NCI-H2107 (cell line): ENCODE measurements at places on chromosomes 7 and 10.

DNA sequence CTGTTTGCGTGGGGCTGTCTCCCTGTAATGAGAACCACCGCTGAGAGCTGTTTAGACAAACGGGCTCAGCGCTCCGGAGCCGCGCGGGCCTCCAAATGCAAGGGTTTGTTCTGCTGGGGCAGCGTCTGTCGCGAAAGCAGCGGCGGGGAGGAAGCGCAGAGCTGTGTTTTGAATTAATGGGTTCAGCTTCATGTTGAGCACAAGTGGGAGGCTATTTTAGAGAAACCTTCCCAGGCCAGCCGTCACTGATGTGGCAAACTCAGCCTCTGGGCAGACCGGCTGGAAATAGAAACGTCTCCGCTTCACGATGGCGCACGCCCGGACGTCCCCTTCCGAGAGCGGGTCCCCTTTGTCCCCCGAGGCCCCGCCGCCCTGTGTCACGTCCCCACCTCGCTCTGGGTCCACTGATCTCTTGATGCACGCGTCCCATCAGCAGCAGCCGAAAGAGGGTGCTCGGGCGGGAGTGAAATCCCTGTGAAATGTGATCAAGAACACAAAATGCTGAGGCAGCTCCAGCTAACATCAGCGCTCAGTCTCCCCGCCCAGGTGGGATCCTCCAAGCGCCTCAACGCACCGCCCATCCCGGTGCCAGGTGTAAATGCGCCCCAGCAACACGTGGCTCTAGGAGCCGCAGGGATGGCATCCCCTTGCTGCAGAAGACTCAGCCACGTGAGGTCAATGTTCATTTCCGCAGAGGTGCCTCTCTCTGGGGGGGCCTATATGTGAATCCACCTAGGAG, 44.9 kb downstream of the BAMBI start:
- DNase-seq: no peak

DNA sequence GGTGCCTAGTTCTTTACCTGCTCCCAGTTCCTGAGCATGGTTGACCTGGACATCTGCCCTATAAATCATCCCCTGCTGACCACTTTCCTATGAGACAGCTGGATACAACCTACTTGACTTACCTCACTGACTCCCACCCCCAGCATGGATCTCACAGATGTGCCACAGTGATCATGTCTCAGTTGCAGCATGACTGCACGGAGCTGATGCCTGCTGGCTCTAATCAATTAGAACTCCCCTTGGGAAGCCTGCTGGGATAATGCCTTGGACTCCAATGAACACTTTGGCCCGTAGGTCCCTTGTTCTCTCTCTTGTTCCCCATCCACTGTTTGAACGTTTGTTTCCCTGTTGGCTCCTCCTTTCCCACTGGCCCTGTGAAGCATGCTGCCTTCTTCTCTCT, 271.2 kb upstream of the IGFBP3 start:
- DNase-seq: no peak

GRCh38 chr10:127964621-127965020, 57.7 kb downstream of the PTPRE start:
- DNase-seq: no peak

GRCh38 chr10:80406204-80406603, 2.1 kb upstream of the PRXL2A start:
- DNase-seq: no peak

GRCh38 chr7:156175003-156175402, 362.7 kb upstream of the SHH start:
- no peak for DNase-seq

DNA sequence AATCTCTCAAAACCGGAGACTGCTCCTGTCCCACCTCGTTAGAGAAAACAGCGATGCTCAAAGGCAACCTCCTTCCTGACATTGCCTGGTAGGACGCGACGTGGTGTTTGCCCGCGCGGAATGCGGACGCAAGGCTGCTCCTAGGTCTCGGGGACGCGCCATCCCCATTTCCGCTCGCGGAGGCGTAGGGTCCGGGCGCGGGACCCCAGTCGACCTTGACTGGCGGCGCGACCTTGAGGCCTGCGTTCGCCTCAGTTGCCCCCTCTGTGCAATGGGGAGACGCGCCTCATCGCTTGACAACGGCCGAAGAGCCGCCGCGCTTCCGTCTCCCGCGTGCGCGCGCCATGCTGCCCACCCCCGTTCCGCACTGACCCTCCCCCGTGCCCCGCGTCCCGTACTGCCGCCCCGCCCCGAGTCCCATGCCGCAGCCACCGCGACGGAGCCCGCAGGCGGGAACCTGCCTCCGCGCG, 412 bp upstream of the PPIA start:
- no peak for DNase-seq

DNA sequence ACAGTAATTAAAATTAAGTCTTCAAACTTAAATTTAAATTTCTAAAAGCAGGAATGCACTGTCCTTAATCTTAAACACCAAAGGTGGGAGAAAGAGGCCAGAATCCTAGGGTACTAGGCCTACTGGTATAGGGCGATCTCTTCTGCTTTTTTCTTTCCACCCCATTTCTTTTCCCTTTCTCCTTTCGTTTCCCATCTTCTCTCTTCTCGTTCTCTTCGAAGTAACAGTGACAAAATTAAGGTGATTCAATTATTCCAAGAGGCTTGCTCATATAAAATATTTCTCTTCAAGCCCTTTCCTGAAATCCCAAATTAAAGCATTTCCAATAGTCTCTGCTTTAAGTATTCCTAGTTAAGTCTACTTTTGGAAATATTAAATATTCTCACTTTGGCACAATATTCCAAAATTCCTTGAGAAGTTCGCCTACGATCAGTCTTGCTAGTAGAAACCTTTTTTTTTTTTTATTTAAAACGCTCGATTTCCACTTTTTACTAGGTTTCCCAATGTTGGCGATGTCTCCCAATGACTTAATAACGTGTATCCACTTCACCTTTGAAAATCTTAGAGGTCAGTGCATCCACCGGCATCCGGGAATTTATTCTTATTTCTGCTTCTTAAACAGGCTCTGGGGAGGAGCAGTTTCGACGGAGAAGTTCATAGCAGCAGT, 765 bp upstream of the LCOR start:
- no peak for DNase-seq

DNA sequence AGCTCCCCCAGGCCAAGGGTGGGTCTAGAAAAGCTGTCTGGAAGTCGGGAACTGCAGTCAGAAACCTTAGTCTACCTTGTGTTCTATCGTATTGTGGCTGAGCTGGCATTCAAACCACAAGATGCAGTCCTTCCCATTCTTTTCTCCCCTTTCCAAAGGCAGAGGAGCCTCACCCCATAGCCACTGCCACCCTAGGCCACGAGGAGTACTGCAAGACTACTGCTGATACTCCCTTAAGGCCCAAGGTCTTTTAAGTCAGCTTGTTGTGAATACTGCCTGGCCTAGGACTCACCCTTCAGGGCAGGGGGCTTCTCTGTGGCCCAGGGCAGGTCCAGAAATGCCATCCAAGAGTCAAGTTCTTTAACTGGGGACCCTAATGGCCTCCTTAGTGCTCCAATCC, 214.5 kb upstream of the CNTNAP2 start:
- no peak for DNase-seq

- no peak for DNase-seq
These were observed 56.7 kb downstream of the DDC start for GRCh38 chr7:50508471-50508943.

DNA sequence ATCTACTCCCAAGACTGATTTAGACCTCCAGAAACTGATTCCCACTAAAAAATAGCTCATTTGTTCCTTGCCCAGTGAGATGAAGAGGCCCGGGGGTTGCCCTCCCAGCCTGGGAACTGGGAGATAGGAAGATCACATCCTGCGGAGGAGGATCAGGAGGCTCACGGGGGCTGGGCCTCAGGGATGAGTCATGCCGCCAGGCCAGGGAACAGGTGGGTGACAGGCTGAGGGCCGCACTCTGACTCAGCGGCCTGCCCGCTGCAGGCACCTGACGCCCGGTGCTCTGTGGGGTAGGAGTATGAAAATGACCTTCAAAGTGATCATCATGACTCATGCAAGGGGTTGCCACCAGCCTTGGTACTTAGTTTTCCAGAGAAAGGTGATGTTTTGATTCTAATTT, 104.5 kb upstream of the ZPBP start:
- DNase-seq: no peak
